ENCODE measurements at places on chromosomes 2 and 18. TPM values are rescaled to one million over a fixed set of nuclear protein-coding genes. Genes with fewer than 3 reads are reported as not detected.

The DUSP2 gene
- total RNA-seq = 40.6 TPM

The CRYBA2 gene
- total RNA-seq = not detected

The GALNT5 gene
- total RNA-seq = 1.3 TPM

The DPP10 gene
- 73.0 TPM for total RNA-seq

The MYOM1 gene
- total RNA-seq = 1.2 TPM

GRCh38 chr18:25019086-25019860, 332.7 kb downstream of the ZNF521 start:
- DNase-seq = no peak

DNA sequence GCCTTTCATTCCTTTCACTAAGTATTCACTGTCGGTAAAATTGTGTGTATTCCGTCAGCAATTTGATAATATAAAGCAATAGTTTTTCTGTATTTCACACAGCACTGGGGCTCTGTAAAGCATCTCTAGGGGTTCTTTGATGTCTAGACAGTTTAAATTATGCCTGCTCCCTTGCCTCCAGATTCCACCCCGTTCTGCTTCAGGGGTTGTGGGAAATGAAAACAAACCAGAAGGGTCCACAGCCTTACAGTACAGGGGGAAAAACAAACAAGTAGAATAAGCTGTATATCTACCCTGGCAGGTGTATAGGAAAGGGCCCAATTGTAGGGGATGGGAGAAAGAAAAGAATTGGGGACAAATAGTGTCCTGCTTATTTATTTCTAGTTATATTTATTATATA, 63.1 kb downstream of the ASXL3 start:
- DNase-seq = no peak

GRCh38 chr2:114167799-114168198, 274.6 kb upstream of the DPP10 start:
- no peak for DNase-seq

- no peak for DNase-seq
Observed at GRCh38 chr2:105087273-105087672, 49.4 kb downstream of the MRPS9 start.

GRCh38 chr2:18518116-18519111, 42.0 kb downstream of the RDH14 start:
- no peak for DNase-seq

DNA sequence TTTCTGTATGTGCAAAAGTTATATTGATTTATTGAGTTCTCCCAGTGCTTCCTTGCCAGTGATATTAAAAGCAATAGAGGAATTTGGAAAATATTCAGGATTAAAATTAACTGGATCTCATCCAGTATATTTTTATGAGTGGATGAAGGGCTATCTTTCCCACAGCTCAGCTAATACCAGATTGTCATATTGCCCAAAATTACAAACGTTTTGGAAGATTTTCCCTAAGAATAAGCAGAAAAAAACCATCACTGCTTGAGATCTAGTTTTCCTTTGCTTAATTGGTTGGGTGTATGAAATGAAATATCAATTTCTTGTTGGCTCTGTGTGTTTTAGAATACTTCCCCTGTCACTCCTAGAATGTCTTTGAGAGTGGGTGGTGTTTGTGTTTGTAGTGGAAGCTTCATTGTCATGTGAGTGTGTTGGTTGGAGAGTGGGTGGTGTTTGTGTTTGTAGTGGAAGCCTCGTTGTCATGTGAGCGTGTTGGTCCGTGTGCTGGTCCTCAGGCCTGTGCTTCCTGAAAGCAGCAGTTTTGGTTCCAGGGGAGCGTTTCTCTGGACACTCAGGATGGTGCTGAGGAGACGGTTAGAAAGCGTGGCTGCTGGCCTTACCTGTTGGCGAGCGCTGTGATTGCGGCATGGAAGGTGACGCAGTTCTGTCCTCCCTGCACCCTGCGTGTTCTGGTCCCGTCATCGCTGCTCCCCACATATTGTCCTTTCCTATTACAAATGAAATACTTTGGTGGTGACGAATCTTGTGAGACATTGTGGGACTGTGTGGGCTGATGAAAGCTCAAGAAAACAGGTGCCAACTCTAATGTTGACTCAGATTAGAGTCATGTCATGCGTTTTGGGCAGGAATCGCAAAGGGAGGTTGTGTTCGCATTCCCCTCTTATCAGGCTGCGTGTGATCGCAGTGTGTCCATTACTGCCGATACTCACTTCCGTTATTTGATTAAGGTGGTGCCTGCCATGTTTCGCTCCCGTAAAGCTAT, 12.4 kb downstream of the ASB1 start:
- DNase-seq = no peak

DNA sequence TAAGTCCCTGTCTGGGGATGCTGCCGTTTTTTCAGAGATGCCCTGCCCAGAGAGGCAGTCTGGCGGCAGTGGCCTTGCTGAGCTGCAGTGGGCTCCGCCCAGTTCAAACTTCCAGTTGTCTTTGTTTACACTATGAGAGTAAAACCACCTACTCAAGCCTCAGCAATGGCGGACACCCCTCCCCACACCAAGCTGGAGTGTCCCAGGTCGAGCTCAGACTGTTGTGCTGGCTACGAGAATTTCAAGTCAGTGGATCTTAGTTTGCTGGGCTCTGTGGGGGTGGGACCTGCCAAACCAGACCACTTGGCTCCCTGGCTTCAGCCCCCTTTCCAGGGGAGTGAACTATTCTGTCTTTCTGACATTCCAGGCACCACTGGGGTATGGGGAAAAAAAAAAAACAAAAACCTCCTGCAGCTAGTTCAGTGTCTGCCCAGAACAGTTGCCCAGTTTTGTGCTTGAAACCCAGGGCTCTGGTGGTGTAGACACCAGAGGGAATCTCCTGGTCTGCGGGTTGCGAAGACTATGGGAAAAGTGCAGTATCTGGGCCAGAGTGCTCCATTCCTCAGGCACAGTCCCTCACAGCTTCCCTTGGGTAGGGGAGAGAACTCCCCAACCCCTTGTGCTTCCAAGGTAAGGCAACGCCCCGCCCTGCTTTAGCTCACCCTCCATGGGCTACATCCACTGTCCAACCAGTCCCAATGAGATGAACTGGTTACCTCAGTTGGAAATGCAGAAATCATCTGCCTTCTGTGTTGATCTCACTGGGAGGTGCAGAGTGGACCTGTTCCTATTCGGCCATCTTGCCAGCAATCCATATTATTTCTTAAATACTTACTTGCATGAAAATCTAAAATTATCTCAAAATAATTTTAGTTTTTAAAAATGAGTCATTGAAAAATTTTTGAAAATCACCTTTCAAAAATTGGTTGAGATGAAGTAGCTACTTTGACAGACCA, 338.0 kb downstream of the OSR1 start:
- DNase-seq = no peak

DNA sequence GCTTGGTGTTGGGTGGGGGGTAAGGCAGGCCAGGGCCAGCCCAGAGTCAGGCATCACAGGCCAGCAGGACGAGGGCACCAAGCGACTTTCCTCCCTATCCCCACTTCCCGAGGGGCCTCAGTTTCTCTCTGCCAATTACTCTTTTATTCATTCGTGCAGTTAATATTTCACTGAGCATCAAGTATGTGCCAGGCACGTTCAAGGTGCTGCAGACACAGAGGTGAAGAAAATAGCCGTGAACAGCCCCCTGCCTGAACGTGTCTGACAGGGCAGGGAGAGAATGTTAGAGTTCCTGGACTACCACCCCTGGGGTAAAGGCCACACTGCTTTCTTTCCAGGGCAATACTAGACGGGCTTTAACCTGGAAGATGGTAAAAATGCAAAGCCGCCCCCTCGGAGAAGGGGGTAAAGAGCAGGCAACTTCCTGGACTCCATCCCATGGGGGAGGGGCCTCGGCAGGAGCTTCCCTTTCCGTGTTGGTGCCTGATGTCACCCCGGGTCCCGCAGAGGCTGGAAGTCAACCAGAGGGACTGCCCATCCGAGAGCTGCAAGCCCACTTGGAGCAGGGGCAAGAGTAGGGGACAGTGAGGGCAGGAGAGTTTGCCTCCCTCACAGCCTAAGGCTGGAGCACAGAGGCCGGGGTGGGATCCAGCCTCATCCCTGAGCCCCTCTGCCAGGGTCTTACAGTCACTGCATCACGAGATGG, 47.1 kb downstream of the CENPO start:
- DNase-seq = no peak

Data from mesothelial cell of epicardium (in vitro differentiated cells).